ENCODE measurements at places on chromosomes 6 and 20.

DNA sequence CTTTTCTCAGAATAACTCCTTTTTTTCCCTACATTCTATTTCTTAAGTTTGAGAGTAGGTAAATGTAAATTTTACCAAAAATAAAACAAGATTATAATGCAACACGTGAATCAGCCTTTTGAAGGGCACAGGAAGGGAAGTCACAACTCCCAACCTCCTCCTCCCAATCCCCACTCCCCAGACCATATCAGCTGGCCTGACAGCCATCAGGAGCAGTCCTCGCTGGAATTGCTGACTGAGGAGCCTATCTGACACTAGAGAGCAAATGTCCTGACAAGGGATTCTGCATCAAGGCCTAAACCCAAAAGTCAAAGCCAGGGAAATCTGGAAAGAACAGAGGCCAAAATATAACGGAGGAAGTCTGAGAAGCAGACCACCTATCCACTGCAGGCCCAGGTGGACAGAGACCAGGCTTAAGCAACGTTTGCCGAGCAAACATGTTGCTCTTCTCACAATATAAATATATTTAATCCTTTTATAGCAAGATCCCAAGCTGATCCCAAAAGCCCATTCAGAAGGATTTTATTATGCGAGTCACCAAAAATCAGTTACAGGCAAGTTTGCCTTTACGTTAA is 2.5 kb downstream of the RRAGD start:
- DNase-seq: no peak

GRCh38 chr6:76120302-76120701 is 47.8 kb upstream of the IMPG1 start:
- DNase-seq: no peak

GRCh38 chr6:134956032-134956431 is 6.1 kb upstream of the ALDH8A1 start:
- DNase-seq: no peak

GRCh38 chr6:143059663-143060353 is 881 bp upstream of the AIG1 start:
- no peak for DNase-seq

GRCh38 chr6:40915165-40915564 is 123.9 kb downstream of the UNC5CL start:
- DNase-seq: no peak

DNA sequence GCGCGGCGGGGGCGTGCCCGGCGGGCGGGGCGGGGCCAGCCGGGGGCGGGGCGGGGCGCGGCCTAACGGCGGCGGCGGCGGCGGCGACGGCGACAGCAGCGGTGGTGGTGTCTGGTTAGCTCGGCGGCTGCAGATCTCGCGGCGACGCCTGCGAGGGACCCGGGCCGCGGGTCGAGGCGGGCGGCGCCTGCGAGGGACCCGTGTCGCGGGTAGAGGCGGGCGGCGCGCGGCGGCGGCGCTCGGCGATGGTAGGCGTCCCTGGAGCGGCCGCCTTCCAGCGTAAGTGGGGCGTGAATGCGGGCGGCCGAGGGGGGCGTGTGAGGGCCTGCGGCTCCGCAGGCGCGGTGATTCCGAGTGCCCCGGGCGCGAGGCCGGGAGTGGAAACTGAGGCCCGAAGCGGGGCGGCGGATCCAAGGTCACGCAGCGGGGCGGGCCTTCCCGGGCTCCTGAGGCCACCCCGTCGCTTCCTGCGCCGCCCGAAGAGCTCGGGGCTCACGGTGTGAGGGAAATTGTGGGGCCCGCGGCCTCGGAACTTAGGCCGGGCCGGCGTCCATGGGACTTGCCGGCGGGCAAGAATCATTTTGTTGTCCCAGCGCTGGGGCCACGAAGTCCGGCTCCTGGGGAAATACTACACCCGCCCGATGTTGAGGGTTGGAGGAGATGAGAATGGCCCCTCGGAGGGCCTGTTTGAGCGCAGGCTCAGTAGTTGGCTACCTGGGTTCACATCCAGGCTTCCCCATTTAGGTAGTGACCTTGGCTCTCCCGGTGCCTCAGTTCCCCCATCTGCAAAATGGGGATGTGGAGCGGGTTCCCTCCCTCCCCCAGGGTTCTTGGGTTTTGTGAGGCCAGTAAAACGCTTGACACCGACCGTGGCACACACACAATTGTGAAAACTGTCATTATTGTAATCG is at the start of gene CBFA2T2:
CBFA2T2 (plus strand) TSS at position 74 of the 911 bp plus-strand sequence; CDS start at position 246, 172 bp downstream.
- no peak for DNase-seq

DNA sequence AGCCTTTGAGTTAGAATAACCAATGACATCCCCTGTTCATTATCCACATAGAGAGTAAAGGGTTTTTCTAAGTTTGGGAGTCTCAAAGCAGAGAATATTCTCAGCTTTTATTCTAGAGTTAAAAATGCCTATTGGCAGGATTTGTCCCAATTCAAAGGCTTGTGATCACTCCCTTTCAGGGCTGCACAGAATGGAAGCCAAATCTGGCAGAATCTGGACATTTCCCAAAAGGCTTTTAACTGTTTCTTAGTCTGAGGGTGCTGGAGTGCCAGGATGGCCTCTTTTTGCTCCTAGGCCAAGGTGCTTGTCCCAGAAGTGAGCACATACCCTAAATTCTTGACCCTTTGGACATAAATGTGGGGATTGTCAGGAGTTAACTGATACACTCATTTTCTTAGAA is 556.6 kb downstream of the DOK5 start:
- no peak for DNase-seq

- no peak for DNase-seq
These were observed 23.9 kb upstream of the SPTLC3 start for GRCh38 chr20:12984863-12985262.

GRCh38 chr6:151096691-151097606 is 142.8 kb upstream of the AKAP12 start:
- DNase-seq: no peak

DNA sequence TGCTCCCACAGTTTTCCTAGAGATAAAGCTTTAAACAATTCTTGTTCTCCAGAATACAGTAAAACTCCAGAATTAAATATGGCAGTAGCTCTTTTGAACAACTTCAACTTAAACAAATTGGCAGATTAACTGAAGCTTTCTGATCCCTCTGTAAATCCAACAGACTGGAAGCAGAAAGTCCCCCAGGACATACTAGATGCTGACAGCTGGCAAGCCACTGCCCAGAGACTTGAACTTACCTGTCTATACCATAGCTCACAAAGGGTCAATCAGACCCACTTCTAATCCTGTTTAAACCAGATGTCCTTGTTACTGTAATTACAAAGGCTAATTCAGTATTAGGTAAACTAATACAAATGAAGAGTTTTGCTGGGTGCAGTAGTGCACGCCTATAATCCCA is 12.3 kb downstream of the GPLD1 start:
- DNase-seq: no peak

DNA sequence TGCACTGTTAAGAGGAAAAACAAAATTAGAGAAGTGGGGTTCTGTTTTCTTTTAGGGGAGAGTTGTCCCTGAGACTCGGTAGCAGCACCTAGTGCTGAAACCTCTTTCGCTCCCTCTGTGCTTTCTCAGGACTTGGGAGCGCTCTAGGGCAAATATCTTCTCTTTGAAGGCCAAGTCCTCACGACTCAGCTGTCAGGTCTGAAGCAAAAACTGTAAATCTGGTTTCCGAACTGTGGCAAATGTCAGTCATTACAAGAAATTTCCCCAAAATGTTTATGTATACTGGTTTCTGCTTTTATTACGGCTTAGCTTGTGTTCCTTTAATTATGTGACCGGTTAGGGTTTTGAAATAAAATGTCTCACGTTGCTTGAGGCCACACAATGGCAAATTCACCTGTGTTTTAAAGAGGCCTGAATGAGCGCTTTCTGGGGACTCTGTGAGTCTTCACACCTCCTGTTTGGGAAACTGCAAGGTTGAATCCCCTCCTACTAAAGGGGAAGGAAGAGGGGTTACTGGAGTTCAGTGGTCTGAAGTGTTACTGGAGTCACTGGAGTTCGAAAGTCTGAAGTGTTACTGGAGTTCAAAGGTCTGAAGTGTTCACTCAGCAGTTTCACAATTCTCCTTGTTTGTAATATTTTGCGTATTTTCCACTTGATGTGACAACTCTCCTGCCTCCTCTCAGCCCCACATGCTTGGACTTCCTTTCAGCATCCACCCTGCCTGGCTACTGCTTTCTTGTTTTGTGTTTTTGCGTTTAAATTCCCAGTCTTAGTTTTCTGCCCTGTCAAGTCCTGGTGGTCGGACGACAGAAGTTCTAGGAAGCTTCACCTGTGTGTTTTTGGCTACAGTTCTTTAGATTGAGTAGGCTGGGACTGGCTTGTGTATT is 1.6 kb downstream of the SMPDL3A start:
- DNase-seq: no peak

GRCh38 chr6:39419607-39420006 is 97.1 kb upstream of the KCNK16 start:
- no peak for DNase-seq

DNA sequence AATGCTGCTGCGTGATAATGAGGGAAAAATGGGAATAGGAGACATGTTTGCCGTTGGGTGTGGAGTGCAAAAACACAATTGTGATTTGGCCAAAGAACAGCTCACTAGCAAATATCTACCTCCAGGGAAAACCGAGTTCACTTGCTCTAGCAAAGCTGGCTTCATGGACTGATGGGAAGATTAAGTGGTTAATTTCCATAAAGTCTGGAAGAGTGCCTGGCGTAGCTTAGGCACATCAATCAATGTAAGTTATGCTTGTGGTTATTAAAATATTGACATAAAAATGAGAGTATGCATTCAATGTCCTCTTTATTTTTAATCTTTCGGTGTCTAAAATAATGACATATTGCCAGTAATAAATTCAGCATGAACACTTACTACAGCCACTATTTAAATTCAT is 267.5 kb downstream of the SMOC2 start:
- DNase-seq: no peak

- no peak for DNase-seq
These were observed 82.8 kb downstream of the TCP11 start for GRCh38 chr6:35058358-35058675.

GRCh38 chr20:63738687-63739129 is 868 bp upstream of the SLC2A4RG start:
- no peak for DNase-seq

DNA sequence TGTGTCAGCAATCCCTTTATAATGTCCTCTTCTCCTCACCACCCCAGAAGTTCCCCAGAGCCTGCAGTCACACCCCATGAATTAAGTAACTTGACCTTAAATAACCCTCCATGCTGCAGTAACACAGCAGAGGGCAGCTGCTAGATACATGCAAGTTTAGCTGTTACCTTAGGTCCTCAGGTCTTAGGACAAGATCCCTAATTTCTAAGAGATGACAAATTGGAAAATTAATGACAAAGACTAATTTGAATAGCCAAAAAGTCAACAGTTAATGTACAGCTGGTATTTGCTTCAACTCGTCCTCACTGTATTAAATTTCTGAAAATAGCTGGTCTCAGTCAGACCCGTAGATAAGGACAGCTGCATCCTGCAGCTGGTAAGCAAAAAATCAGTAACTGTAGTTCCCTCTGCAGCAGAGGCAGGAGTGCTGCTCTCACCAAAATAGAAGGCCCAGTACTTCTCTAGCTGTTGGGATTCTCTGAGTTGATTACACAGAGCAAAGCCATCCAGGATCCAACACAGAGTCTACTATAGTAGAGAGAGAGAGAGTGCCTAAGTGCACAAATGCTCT is 62.4 kb downstream of the TNFRSF21 start:
- no peak for DNase-seq

GRCh38 chr6:43716099-43716498 is 28.5 kb upstream of the MRPS18A start:
- DNase-seq: no peak

DNA sequence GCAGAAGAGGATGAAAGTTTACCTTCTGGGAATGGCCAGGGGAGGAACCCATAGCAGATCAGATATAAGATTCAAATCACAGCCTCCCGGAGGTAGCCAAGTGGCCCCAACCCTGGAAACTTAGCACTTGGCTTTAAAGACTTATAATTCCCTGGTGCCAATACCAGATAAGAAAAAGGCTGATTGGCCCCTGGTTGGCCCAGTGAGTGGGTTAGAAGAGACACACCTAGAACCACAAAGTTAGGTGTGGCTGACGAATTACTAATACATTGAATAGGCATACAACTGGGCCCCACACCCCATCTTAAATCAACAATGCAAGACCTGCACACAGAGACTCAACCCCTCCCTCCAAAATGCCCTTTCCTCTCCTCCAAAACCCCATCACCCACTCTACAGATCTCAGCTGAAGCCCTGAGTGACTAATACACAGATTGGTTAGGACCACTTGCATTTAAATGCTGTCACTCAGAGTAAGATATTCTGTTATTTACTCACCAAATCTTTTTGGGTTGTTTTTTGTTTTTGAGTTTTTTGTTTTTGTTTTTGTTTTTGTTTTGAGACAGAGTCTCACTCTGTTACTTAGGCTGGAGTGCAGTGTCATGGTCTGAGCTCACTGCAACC is 315.4 kb upstream of the JARID2 start:
- DNase-seq: no peak

GRCh38 chr20:47164140-47164539 is 192.4 kb downstream of the ZMYND8 start:
- DNase-seq: no peak

DNA sequence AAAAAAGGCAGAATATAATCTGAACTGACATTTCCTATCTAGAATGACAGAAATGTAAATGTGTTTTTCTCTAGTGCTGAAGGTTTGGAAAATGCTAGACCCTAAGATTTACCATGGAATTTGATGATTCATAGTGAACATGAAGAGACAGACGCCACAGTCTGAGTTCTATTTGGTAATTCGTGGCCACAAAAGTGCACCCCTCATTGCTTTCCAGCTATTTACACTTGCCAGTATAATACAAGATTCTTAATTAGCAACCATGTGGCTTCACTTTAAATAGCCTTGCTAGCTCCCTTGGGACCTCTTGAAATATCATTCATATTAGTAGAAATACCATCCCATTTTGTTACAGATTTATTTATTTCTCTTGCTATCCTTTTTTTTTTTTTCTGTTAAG is 636.8 kb downstream of the PRKN start:
- no peak for DNase-seq

DNA sequence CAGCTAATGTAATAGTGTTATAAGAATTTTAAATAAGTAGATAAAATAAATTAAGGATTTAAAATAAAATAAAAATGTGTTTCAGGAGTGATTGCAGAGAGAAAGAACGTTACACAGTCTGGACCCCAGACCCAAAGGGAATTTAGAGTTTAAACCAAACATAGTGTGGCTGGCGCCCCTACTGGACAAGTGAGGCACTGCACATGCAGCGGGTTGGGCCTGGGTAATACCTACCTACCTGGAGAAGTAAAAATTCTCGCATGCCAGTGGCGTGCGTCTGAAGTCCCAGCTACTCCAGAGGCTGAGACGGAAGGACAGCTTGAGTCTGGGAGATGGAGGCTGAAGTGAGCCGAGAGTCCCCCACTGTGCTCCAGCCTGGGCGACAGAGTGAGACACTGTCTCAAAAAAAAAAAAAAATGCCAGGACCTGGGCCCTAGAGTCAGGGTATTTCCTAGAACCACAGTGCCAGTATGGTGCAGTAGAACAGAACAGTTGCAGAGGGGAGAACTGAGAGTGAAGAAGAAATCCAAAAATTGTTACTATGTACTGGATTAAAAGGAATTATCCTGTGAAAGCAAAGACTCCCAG is 71.4 kb upstream of the TCF21 start:
- no peak for DNase-seq

DNA sequence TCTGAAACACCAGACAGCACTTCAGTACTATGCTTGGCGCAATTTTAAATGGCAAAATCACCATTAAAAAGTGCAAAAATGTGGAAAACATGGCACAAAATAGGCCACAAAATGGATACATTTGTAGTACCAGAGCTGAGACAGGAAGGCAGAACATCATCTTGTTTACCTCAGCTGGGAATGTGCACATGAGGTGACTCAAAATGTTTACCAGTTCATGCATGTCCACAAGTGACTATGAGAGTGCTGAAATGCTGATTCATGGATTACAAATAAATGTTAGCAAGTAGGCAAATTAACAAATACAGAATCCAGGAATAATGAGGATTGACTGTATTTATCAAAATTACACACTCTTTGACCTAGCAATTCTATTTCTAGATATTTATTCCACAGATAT is 201.6 kb downstream of the ISM1 start:
- DNase-seq: no peak
